ENCODE measurements at places on chromosomes 4 and X.

- no peak for DNase-seq
Observed at GRCh38 chrX:95884186-95884585, 800.5 kb upstream of the DIAPH2 start.

- no peak for DNase-seq
Observed at GRCh38 chr4:108783665-108784463, 21.0 kb upstream of the ETNPPL start.

DNA sequence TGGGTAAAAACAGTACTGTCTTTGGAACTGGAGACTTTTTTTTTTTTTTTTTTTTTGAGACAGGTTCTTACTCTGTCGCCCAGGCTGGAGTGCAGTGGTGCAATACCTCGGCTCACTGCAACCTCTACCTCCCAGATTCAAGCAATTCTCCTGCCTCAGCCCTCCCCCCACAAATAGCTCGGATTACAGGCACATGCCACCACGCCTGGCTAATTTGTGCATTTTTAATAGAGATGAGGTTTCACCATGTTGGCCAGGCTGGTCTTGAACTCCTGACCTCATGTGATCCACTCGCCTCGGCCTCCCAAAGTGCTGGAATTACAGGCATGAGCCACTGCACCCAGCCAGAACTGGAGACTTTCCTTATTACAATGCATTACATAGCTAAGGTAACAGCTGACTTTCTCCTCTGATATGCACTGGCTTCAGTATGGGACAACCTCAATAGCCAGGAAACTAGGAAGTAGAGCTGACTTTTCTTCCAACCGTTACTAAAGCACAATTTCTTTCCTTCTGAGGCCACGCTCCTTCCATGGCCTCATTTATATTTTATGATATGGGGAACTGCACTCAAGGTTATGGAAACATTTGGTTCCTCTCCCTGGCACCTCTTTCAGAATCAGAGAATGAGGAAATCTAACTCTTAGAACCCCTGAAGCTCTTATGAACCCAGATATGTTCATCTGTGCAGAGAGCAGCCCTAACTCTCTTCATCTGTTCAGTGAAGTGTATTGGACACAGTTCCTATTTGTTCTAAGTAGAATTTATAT, 53.5 kb upstream of the FAM9B start:
- no peak for DNase-seq

GRCh38 chrX:70969635-70970481, 39.0 kb upstream of the SLC7A3 start:
- no peak for DNase-seq

GRCh38 chr4:132383571-132384199, 765.4 kb upstream of the PCDH10 start:
- DNase-seq, result no peak

- no peak for DNase-seq
Observed at GRCh38 chr4:184444215-184444952, 30.0 kb downstream of the IRF2 start.

DNA sequence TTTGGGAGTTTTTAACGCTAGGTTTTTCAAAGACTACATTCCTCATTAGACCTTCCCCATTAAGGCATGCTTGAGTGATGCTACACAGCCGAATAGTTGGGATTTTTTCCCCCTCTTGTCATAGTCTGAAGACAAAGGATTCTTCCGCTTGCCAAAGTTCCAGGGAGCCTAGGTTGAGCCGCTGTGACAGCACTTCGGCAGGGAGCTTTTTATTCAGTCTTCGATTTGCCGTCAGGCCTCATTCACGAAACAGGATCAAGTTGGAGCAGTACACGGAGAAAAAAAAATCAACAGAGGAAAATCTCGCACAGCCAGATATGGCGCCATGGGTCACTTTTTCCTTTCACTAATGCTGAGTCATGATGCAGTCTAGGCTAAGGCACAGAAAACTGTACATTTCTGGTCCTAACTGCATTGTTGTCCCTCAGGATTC, 24.3 kb downstream of the SHROOM3 start:
- DNase-seq, result no peak

GRCh38 chrX:86348669-86349068, 200.4 kb downstream of the DACH2 start:
- DNase-seq, result no peak

- peak; percentile 7 for DNase-seq
Observed at GRCh38 chrX:54495814-54496516, at the start of gene FGD1. Gene FGD1 (minus strand): TSS chrX:54496234. CDS start chrX:54495432, 802 bp downstream.

- DNase-seq, result no peak
Observed at GRCh38 chrX:132561483-132561882, 72.6 kb upstream of the MBNL3 start.

- no peak for DNase-seq
Observed at GRCh38 chr4:16192057-16192456, 34.2 kb downstream of the TAPT1 start.

- no peak for DNase-seq
Observed at GRCh38 chr4:154164931-154165839, 326.4 kb downstream of the DCHS2 start.

DNA sequence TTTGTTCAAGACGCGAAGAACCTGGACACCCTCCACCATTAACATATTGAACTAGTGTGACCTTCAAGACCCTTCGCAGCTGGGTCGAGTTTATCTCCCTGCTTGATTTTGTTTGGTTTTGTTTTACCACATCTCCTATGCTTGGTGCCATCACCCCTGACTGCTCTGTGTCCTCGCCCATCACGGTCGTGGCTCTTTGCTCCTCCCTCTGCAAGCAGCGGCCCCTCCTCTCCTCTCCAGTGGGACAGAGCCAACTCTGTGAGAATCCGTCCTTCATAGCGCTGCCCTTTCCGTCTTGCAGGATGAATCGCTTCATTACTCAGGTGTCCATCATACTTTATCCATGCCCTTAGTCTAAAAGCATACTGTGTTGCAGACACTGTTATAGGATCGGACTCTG, 9.1 kb upstream of the FAM149A start:
- DNase-seq, result no peak

DNA sequence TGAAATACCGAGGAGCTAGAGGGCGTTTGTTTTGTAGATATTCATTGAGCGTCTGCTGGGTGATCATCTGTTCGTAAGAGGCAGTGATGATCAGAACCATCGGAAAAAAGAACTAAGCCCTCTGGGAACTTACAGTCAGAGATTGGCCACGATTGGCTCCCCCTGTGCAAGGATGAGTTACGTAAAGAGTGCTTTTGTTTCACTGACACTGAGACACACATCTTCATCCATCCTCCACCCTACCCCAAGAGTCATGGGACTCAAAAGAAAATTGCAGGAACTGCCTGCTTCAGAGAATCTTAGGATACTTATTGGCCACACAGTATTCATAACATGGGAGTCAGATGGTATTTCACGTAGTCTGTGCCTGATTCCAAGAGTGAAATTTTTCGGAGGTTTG, 62.1 kb downstream of the GEMIN8 start:
- no peak for DNase-seq

- DNase-seq, result no peak
Observed at GRCh38 chrX:20217271-20217670, 49.4 kb downstream of the RPS6KA3 start.

- DNase-seq, result no peak
Observed at GRCh38 chr4:129526812-129527211, 430.9 kb downstream of the C4orf33 start.

- DNase-seq, result no peak
Observed at GRCh38 chr4:27873596-27873995, 1013.0 kb downstream of the STIM2 start.

- DNase-seq, result no peak
Observed at GRCh38 chr4:74531963-74532794, 87.2 kb downstream of the AREG start.

All from stimulated activated CD8-positive, alpha-beta memory T cell treated with anti-CD3 and anti-CD28 coated beads, Interleukin-7, amount 100 ng/mL, for 48 hours (primary cell).